Sigmoid colon (tissue), 7 donors: ENCODE measurements at places on chromosomes 7 and 10. TPM values are rescaled to one million over a fixed set of nuclear protein-coding genes. Genes with fewer than 3 reads are reported as not detected.

DNA sequence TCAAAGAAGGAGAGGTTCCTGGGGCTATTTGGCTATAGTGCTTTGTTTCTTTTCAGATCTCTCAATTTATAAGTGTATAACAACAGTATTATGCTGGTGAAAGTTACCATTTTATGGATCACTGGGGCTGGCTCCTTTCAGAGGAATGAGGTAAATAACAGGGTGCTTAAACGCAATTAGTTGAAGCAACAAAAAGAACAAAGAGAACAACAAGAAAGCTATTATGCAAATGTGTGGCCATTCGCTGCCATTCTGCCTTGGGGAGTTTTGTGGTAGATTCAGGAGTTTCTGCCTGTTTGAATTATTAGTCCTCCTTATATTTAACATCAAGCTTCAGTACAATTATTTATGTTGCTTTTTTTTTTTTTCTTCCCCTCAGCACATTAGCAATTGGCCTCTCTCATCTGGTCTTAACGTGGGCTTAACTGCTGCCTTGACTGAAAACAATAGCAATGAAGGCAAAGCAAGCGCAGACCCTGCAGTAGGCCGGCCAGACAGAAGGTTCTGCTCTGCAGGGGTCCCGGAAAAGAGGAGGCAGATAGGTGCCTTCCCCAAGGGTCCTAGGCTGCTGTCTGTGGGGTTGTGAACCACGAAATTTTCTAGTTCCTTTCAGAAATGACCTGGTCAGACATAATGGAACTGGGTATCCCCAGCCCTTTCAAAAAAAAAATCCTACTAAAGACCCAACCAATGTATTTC, 339.9 kb upstream of the PODXL start:
- no peak for DNase-seq

- DNase-seq, result no peak
Observed at GRCh38 chr10:47425813-47426419, 41.8 kb upstream of the ZNF488 start.

GRCh38 chr10:128959746-128960145, 507.3 kb upstream of the MGMT start:
- peak; percentile 32 for DNase-seq

DNA sequence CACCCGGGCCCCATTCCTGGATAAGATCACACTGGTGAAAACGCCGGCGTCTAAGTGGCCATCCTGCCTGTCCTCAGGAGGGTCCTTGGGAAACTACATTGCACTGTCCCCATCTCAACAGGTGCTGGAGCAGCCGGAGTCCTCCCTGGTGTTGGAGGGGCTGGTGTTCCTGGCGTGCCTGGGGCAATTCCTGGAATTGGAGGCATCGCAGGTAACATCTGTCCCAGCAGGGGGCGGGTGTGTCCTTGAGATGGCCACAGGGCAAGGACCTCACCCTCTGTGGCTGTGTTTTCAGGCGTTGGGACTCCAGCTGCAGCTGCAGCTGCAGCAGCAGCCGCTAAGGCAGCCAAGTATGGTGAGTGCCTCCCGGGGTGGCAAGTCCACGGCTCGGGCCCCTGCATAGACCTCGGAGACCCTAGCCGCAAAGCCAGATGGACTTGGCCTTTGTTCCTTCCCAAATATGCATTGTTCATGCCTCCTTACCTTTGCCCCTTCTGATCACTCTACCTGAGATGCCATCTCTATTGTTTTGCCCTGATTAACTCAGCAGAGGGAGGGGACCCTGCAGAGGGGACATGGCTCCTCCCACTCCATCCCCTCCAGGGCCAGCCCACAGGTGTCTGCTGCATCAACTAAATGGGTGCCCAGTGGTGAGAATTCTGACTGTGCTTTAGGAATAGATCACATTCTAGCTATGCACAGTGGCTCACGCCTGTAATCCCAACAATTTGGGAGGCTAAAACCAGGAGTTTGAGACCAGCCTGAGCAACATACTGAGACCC, 23.8 kb downstream of the ELN start:
- DNase-seq, result no peak

DNA sequence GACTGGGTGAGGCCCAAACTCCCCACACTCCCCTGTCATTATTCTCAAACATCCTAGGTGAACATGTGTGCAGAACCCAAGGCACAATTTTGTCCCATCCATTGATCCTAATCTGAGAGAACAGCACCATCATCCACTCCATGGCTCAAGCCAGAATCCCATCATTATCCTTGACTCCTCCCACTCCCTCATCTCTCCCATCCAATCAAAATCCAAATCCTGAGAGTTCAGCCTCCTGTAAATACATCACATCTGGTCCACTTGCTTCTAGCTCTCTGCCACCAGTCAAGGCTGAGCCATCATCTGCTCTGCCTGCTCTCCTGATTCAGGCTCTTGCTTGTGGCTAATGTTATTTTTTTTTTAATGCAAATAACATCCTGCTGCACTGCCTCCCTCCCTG, 75.9 kb upstream of the SLF2 start:
- no peak for DNase-seq

GRCh38 chr10:15605740-15606369, 113.9 kb downstream of the ITGA8 start:
- no peak for DNase-seq

DNA sequence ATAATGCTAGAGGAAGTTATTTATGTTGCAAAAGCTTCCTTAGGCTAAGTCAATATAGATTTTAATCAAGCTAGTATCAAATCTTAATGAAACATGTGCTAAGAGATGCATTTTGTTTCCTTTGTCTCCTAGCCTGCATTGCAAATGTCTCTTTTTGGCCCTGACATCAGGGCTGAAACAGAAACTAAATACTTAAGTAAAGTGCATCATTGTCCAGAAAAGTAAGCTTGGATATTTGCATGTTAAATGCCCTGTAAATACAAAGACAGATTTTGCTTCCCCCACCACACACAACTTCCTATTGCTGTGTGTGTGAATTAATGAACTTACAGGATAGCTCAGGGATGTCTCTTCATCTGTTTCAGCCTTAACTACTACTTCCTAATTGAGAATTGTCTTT, 10.0 kb upstream of the STAMBPL1 start:
- no peak for DNase-seq

Gene FBXO24
- not detected for total RNA-seq

Gene CABCOCO1
- 0.68 TPM for total RNA-seq

Gene RTKN2
- total RNA-seq, result not detected
